ENCODE measurements at places on chromosomes 5 and 9.

DNA sequence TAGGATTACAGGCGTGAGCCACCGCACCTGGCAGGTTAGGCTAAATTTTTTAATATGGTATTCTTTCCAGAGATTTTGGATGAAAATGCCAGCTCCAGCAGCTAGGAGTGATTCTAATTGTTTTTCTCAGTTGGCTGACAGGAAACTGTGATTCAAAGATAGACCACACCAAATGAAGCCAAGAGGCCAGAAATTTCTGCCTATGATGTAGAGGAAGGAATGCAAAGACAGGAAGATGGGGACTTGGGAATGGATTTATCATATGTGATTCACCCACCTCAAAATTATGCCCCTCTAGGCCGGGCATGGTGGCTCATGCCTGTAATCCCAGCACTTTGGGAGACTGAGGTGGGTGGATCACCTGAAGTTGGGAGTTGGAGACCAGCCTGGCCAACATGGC lies 53.3 kb downstream of the UGCG start:
- no peak for DNase-seq

DNA sequence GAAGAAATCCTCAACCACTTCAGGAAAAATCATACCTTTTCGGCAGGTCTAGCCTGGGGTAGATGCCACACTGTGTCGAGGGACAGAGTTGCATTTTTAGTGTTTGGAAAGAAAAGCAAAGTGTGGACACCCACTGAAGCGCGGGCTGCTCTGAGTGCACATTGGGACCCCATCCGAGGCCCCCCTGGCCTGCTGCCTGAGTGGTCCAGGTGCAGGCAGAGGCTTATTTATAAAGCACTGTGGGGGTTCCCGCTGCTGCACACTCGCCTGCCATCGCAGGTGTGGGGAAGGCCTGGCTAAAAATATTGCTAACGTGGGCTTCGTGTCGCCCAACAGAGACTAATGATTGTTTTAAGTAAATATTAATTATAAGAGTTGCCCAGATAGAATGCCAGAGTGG lies 119.4 kb downstream of the CRB2 start:
- DNase-seq = no peak

DNA sequence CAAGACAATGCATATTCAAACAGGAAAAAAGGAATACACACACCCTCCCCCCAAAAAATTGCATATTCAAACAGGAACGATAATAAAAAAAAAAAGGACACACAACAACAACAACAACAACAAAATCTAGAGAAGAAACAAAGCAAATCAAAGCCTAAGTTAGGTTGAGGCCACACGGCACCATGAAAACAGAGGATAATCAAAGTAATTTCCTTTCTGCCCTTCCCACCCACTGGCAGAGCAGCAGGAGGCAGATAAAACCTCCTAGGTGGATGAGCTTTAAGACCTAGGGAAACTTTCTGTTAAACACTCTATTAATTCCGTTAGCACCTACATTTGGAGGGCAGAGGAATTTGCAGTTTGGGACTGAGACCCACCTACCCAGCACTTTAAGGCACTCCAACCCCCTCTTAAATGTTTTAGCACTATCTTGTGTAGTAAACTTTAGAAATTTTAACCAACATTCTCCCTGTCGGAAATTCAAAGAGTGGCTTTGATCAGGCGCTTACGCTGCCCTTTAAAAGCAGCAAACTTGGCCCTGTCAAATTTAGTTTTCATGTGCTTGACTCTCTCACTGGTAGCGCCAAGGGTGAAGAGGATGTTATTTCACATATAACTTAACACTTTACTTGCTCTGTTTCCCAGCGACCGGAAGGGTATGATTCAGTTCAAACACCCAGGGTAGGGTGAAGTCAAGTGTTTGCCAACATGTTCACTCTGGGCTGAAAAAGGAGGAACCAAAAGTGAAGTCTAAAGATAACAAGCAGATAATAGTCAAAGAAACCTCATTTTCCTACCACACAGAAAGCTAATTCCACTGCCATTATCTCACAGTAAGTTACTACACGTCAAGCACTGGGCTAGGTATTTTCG lies 9.2 kb downstream of the ENC1 start:
- DNase-seq = no peak

DNA sequence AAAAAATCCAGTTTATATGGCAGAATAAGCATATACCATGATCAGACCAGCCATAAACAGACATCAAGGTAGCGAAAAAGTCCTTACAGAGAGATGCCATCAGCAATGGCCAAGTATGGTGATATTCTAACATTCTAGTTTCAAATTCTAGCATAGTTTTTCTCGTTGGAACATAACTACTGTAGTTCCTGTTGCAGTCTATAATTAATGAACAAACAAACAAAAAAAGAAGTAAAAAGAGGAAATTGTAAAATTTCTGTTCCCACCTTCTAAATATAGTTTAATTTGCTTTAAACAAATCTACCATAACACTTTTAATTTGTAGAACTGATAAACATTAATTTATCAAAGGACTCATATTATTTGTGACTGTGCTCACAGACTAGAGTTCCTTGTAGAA lies 9.9 kb upstream of the CD180 start:
- no peak for DNase-seq

GRCh38 chr9:38086496-38086895 lies 17.5 kb upstream of the SHB start:
- no peak for DNase-seq

GRCh38 chr9:10000669-10001068 lies 612.1 kb downstream of the PTPRD start:
- no peak for DNase-seq

DNA sequence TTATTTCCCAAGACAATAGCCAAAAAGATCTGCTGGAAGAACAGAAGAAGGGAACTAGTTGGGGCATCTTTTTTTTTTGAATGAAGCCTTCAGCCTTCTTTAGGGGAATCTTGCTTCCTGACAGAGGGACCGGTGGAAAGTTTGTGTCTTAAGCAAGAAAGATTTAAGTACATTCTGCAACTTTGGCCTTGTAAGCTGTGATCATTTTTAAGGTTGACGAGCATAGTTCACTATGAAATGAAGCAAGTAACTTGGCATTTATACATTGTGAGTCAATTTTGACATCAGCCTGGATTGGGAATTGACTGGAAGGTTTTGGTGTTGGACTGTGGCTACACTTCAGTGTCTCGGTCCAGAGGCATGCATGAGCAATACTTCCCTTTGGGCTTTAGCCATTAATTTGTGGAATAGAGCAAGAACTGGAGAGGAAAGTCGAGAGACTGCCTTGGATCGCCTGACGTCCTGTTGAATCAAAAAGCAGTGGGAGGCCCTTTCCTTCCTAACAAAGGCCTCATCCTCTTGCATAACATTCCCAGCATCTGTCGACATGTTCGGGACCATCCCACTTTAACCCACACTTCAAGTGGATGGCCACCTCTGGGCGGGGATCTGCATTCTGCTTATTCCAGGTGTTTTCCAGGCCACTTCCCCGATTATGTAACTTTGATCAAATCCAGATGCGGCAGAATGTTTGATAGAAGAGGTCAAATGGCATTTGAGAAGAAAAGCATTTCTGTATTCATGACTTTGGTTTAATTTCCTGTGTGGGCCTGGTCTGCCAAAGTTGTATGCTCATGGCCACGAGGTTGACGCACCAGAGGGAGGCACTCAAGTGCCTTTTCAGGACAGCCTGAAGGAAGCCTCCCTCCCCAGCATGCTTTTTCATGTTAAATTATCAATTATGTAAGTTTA lies 12.5 kb downstream of the ABL1 start:
- no peak for DNase-seq

- DNase-seq = no peak
Measured at GRCh38 chr5:17340819-17341218, 123.4 kb downstream of the BASP1 start.

GRCh38 chr5:57896576-57896975 lies 414.0 kb upstream of the ACTBL2 start:
- no peak for DNase-seq

- DNase-seq = no peak
Measured at GRCh38 chr5:1726956-1727355, 72.7 kb downstream of the MRPL36 start.

GRCh38 chr5:73998489-73998888 lies 372.5 kb downstream of the ARHGEF28 start:
- DNase-seq = no peak

DNA sequence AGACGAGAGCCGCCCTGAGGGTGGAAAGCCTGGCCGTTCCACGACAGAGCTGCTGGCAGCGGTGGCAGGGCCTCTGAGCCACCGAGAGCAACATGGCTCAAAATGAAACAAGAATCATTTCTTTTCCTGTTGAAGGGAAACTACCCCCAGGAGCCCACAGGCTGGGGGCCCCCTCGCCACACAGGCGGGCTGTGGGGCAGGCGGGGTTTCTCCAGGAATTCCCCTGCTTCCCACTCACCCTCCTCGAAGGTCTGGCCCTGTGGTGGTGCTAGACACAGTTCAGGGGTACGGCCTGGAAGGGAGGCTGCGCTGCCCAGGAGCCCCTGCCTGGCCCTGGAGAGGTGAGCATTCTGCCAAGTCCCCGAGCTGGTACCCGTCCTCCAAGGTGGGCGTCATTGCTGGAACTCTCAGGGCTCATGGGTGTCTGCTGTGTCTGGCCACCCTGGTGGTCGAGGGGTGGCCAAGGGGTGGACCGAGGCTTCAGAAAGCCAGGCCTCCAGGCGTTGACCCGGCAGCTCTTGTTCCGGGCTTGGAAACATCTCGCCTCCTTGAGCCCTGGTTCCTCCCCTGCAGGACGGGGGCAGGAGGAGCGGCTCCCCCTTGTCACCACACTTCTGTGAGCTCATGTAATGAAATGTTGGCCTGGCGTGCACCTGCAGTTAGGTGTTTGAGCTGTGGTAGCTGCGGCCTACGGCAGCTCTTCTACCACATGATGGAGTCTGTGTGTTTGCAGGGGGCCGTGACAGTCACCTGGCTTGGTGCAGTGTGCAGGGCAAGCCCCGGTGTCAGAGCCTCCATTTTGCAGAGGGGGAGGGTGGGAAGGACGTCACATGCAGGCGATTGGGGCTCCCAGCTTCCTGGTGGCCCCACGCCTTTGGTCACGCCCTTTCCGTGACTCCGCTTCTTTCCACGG lies 65.3 kb downstream of the RXRA start:
- DNase-seq = no peak

- DNase-seq = no peak
Measured at GRCh38 chr9:75912951-75913350, 22.5 kb downstream of the PCSK5 start.

- no peak for DNase-seq
Measured at GRCh38 chr5:120457839-120458507, 6.1 kb upstream of the PRR16 start.

DNA sequence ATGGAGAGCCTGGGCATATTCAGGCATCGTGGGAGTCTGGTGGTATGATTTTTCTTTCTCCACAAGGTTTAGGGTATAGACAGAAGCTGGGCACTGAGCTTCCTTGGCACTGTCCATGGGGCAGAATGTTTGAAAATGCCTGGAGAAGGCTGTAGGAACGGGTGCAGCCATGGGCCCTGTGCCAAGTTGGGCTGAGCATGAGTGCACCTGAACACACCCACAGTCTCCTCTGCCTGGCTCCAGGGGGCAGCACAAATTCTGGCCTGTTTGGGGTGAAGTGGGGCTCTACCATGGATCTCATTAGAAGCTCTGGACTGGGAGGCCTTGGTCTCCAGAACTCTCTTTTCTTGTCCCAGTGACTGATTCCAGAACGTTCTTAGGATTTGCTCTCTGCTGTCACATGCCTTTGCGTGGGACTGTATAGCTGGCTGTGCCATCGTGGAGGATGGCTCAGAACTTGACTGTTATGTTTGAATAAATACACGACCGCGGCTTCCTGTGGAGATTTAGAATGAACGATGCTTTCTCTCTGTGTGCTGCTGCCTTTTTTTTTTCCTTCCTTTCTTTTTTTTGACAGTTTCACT lies 229.8 kb downstream of the FANCC start:
- no peak for DNase-seq

- DNase-seq = no peak
Measured at GRCh38 chr5:134568761-134569695, 43.6 kb downstream of the JADE2 start.

DNA sequence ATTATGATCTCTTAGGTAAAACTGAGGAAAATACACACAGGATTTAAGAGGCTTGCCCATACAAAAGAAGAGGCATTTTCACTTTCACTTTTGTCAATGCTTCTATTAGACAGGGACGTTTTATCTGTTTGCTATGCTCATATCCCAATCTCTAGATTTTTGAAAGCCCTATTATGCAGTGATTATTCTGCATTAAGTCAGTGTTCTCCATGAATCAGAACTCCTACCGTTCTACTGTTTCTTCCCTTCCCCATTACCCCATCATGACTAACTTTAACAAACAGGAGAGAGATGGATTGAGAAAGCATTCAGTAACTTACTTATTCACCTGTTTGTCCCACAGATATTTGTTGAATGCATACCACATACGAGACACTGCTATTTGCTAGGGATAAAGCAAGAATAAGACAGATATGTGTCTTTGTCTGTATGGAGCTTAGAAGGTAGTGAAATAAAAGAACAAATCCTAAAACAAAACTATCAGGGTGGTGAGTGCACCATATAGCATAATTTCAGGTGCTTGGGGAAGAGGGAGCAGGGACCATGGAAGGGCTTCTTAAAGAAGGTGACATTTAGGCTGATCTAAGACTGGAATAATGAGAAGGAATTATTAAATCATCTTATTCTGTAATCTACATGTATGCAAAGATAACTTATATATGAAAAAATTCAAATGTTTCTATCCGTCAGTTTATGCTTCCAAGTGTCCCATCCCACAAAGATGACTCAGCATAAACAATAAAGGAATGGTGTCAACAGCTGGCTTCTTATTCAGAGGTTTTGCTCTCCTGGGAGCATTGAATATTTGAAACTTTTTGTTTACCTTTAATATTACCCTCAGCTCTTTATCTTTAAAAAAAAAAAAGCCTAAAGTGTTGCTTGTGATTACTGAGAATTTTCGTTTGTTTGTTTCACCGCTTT lies 328.1 kb downstream of the HINT1 start:
- DNase-seq = no peak

DNA sequence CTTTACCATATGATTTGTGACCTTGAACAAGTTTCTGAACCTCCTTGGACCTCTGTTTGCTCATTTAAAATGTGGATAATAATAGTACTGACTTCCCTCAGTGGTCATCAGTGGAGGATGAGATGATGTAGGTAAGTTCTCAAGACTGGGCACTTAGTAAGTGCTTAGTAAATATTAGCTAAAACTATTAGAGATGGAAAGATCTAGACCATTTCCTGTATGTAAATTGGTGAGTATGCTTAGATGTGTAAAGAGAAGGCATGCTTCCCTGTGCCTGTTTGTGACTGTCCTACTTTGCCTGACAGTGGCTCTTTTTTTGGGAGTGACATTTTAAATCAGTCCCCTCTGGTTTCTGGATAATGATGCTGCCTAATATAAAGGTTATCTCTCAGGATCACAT lies 288.1 kb downstream of the GABRB2 start:
- DNase-seq = no peak
